NCI-H2029 (cell line): ENCODE measurements at places on chromosomes 4 and X.

DNA sequence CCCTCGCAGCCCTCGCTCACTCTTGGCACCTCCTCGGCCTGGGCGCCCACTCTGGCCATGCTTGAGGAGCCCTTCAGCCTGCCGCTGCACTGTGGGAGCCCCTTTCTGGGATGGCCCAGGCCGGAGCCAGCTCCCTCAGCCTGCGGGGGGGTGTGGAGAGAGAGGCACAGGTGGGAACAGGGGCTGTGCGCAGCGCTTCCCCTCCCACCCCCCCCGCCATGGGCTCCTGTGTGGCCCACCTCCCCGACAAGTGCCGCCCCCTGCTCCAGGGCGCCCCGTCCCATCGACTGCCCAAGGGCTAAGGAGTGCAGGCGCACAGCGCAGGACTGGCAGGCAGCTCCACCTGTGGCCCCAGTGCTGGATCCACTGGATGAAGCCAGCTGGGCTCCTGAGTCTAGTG is 220.2 kb downstream of the STPG2 start:
- no peak for DNase-seq

GRCh38 chrX:3044196-3044595 is 2.9 kb downstream of the ARSF start:
- DNase-seq, result no peak

DNA sequence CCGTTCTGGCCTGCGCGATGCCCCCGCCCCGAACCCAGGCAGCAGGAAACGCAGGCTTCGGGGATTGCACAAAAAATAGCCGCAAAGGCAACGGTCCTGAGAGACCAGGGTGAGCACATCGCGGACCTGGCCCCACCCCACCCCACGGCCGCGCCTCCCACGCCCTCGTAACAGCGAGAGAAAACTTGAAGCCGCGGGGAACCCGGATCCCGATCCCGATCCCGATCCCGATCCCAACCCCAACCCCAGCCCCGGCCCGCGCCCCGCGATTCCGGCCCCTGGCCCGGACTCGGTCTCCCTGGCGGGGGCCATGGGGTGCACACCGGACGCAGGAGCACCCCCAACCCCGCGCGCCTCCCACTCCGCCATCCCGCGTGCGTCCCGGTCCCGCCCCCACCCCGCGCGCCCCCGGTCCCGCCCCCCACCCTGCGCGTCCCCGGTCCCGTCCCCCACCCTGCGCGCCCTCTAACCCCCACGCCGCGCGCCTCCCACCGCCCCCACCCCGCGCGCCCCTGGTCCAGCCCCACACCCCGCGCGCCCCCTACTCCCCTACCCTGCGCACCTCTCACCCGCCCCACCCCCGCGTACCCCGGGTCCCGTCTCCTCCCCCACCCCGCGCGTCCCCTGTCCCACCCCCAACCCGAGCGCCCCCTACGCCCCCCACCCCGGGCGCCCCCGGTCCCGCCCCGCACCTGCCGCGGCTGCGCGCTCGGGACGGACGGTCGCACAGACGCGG is 29.0 kb downstream of the NOP14 start:
- DNase-seq, result no peak

DNA sequence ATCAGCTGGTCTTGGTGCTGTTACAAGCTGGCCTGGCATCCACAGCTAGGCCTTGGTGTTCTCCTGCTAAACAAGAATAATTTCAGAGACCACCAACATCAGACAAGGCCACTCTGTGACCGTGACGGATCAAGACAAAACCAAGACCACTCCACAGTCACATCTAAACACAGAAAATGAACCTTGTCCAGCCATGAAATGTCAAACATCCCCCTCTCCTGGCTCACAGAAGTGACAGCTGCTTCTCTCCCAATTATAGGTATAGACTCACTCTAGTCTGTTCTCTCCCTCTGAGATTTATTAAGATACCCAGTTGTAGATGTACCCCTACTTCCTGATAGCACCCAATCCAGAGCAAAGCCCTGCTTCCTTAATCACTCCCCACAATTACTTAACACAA is 40.4 kb downstream of the EFHC2 start:
- DNase-seq, result no peak

GRCh38 chr4:55545641-55546505 is 836 bp downstream of the CLOCK start:
- peak; percentile 62 for DNase-seq
